ENCODE measurements at places on chromosomes 11 and 22. TPM values are rescaled to one million over a fixed set of nuclear protein-coding genes. Genes with fewer than 3 reads are reported as not detected.

PLEKHB1 gene
- 0.10 TPM for total RNA-seq

HORMAD2 gene
- total RNA-seq = not detected

VSIG2 gene
- not detected for total RNA-seq

DUSP8 gene
- total RNA-seq = 3.2 TPM

DNA sequence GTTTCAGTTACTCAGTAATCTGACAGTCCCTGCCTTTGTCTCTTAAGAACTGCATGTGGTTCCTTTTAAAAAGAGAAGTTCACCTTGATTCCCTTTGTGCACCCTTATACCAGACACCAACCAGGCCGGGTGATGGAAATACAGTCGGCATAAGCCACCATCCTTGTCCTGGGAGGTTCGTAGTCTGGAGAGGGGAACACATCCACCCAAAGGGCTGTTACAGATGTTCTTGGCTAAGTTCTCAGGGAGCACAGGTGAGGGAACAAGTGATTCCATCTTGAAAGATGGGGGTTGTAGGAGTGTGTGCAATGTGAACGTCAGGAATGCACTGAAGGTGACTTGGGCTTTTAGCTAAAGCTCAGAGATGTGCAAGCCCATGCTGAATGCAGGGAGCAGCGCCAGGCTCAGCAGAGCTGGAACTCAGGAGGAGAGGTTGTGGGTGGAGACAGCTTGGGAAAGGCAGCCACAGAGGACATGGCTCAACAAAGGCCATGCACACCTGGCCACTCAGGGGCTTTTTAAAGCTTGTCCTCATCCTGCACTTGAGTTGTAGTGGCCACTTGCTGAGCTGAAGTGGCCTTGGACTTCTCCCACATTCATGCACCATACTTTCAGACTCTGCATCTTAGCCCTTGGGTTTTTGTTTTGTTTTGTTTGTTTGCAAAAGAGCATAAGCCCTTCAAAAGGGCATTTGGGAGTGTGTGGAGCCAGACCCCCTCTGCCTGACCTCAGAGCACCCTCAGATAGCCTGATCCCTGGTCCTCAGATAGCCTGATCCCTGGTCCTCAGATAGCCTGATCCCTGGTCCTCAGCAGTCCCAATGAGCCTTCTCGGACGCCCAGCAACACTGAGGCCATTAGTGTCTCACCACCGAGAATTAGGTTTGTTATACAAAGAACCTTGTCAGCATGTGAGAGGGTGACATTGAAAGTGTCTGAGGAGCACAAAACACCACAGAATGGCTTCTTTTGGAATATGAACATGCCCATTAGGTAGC, 12.7 kb upstream of the TMA7B start:
- DNase-seq = no peak

GRCh38 chr11:69293819-69294505, at the start of gene MYEOV:
MYEOV (plus strand) TSS chr11:69294155; CDS start chr11:69295355, 1,200 bp downstream.
- no peak for DNase-seq

- DNase-seq = no peak
Measured at GRCh38 chr22:23088199-23088604, 17.9 kb downstream of the GNAZ start.

GRCh38 chr11:121999651-122000050, 116.4 kb downstream of the BLID start:
- no peak for DNase-seq

DNA sequence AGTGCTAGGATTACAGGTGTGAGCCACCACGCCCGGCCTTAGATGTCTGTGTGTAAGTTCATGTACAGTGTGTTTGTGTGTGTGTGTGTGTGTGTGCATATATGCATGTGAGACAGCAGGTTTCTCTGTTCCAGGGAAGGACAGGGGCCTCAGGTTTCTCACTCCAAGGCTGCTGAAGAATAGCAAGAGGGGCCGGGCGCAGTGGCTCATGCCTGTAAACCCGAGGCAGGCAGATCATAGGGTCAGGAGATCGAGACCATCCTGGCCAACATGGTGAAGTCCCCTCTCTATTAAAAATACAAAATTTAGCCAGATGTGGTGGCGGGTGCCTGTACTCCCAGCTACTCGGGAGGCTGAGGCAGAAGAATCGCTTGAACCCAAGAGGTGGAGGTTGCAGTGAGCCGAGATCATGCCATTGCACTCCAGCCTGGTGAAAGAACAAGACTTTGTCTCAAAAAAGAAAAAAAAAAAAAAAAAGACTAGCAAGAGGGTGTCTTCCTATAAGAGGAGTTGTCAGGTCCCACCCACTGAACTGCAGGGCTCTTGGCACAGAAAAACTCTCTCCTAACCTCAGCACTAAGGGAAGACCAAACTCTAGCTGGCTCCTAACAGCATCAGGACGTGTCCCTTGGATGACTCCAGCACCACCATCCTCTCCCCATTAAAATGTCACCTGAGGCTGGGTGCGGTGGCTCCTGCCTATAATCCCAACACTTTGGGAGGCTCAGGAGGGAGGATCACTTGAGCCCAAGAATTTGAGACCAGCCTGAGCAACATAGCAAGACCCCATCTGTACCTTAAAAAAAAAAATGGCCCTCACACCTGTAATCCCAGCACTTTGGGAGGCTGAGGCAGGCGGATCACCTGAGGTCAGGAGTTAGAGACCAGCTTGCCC, 40.0 kb downstream of the TST start:
- DNase-seq = no peak

DNA sequence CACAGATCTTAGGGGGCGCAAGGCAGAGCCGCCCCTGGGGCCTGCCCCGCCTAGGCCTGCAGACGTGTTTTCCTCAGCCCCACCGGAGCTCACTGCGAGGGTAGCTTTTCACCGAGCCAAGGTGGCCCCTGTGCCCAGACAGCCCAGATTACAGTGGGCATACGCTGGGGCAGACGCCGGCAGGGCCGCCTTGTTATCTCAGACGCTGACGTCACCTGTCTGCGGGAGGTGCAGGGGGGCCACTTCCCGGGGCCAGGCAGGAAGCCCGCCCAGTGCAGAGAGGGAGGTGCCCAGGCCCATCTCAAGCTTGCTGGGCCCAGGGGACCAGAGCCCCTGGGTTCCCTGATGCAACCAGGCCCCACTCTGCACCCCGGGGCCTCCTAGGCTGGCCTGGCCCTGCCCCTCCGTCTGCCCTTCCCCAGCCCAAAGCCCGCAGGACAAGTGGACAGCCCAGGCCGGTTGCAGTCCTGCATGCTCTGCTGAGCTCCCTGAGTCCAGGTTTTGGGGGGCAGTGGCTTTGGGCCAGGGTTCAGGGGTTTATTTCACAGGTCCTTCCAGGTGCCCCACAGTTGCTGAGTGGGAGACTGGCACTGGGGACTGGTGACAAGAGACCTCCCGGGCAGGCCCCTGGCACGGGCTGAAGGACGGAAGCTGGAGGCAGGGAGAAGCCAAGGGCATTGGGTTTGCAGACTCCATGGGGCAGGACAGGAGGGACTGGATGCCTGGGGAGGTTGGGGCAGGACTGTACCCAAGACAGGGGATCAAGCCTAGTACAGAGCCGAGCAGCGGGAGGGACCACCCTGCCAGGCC, 38.6 kb downstream of the IGF2 start:
- no peak for DNase-seq

GRCh38 chr11:120398132-120398531, 61.9 kb downstream of the ARHGEF12 start:
- DNase-seq = no peak

- no peak for DNase-seq
Measured at GRCh38 chr11:22583963-22584492, 41.6 kb downstream of the FANCF start.

ACR gene
- total RNA-seq = not detected

- DNase-seq = no peak
Measured at GRCh38 chr11:77278595-77279506, 22.6 kb downstream of the GDPD4 start.

GRCh38 chr11:102611291-102611690, 13.8 kb downstream of the MMP20 start:
- no peak for DNase-seq

DNA sequence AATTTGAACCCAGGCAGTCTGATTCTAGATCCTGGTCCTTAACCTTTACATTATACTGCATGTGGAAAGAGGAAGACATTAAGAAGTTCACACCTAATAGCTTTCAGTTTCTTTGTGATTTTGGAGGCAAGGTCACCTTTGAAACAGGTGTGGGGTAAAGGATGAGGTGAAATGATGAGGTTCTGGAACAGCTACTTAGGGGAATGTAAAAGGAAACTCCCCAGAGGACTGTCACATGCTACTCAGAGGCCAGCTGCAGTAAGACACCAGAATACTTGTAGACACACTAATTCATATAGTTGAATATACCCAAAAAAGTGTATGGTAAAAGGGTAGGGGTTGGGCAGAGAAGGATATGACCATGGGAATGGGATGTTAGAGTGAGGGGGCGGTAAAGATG, 5.4 kb downstream of the APIP start:
- DNase-seq = no peak

OR8A1 gene
- total RNA-seq = not detected

FBLN1 gene
- total RNA-seq = 1.0 TPM

TRIM49 gene
- total RNA-seq = not detected

DNA sequence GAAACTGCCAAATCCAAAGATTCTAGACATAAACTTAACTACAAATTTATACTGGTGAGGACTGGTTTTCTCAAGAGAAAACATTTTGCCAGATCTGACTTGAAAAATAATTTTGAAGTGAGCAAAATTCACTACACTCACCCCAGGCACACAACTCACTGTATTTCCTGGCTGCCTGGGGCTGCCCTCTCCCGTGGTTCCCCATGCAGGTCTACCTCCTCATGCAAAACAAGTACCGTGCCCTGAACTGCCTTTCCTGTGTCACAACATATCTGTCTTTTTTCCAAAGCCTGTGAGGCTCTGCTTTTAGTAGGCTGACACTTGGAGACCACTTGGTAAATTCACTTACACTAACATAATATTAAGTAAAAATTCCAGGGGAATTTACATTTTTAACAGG, 76.4 kb downstream of the LIF start:
- no peak for DNase-seq

DNA sequence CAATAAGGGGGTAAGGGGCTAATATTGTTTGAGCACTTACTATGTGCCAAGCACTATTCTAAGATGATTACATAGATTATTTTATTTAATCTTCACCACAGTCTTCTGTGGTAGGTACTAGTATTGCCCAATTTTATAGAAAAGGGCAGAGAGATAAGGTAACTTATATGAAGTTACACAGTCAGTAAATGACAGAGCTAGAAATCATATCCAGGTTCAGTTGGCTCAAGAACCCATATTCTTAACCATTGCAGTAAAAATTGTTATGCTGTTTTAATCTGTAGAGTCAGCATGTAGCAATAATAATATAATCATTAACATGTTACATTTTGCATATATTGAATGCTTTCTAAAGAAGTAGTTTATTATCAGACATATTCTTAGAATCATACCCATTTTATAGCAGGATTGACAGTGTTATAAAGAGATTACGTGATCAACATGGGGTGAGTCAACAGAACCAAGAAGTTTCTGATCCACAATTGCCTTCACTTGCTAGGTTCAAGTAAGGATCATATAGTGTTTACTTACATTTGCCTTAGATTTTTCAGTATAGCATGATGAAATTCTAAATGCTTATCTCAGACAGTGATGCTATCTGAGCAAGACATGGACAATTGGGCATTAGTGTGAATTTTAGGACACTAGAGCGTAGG, 46.4 kb downstream of the CSTPP1 start:
- DNase-seq = no peak

DNA sequence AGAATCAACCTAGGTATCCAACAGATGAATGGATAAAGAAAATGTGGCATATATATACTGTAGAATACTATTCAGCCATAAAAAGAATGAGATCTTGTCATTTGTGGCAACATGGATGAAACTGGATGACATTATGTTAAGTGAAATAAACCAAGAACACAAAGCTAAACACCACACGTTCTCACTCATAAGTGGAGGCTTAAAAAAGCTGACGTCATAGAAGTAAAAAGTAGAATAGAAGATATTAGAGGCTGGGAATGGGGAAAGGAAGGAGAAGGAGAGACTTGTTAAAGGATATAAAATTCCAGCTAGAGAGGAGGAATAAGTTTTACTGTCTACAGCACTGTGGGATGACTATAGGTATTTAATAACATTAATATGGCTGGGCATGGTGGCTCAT, 12.9 kb downstream of the EXPH5 start:
- no peak for DNase-seq

UBQLNL gene
- total RNA-seq = not detected

- peak; percentile 7 for DNase-seq
Measured at GRCh38 chr11:107606141-107606540, 15.2 kb downstream of the ELMOD1 start.

- DNase-seq = no peak
Measured at GRCh38 chr11:63961608-63962412, 12.6 kb upstream of the COX8A start.

GRCh38 chr11:76810151-76810853, 27.1 kb downstream of the TSKU start:
- DNase-seq = no peak

OR51I1 gene
- not detected for total RNA-seq

- DNase-seq = peak; percentile 90
Measured at GRCh38 chr22:29907753-29908515, 25.0 kb downstream of the MTMR3 start.

DPAGT1 gene
- 25.0 TPM for total RNA-seq

GRCh38 chr22:46081831-46082210, 68.5 kb upstream of the PPARA start:
- DNase-seq = no peak

NPTXR gene
- total RNA-seq = 4.1 TPM

DNA sequence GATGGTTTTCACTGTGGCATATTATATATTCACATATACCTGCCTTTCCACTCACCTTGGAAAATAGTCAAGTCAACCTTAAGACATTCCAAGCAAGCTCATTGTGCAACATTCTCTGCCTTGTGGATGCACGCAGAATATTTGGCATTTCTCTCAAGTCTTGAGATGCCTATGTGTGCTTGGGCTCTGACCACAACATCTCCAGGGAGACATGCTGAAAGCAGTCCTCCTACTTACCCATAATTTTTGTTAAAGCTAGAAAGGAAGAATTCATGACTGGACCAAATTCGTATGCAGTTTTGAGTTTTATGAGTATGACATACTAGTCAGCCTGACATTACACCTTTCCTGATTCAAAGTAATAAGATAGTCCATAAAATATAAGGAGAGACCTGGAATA, 684.0 kb downstream of the OPCML start:
- DNase-seq = no peak

- DNase-seq = no peak
Measured at GRCh38 chr11:24805671-24806070, 308.8 kb downstream of the LUZP2 start.

- peak; percentile 87 for DNase-seq
Measured at GRCh38 chr11:85725510-85726258, 39.7 kb upstream of the CCDC89 start.

DNA sequence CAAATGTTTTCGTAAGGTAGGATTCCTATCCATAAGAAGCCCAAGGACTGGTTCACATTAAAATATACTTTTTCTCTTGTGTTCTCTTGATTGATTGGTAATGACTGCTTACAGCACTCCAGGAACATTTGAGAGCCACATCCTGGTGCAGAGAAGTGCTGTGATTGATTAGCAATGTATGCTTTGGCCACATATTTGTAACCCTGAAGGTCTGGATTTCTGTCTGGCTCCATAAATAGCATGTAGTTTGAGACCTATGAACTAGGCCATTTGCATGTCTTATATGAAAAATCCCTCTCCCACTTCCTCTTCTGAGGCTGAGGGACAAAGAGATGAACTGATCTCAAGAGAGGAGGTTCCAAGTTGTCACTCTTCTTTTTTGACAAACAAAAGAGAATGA, 49.3 kb upstream of the CD44 start:
- no peak for DNase-seq
